ENCODE measurements at places on chromosomes 12 and 14.
A peak's percentile ranks its signal among the peaks of the same experiment; 100 is the strongest.

GRCh38 chr12:92506460-92506859 lies 196.3 kb upstream of the PLEKHG7 start:
- DNase-seq, result no peak

DNA sequence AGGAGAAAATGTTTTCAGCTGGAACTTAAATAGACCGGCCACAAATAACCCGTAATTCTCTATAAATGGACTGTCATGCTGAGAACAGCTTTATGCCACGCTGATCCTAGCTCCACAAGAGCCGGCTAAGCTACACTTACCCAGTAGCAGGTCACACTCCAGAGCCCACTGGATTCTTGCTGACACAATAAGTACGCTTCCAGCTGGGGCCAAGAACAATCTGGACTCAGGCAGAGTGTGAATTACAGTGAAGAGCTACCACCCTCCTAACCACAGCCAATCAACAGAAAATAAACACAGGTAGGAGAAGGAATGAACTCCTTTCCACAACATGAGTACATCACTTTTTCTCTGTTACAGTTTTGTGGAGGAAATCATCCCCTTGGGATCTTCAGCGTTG lies 531.3 kb downstream of the GALC start:
- DNase-seq, result peak; percentile 72

- peak; percentile 77 for DNase-seq
Measured at GRCh38 chr14:72948481-72949138, 22.3 kb downstream of the DCAF4 start.

- peak; percentile 36 for DNase-seq
Measured at GRCh38 chr12:111248236-111249017, 120.5 kb downstream of the PHETA1 start.

- DNase-seq, result no peak
Measured at GRCh38 chr14:81567302-81567701, 33.6 kb upstream of the SEL1L start.

DNA sequence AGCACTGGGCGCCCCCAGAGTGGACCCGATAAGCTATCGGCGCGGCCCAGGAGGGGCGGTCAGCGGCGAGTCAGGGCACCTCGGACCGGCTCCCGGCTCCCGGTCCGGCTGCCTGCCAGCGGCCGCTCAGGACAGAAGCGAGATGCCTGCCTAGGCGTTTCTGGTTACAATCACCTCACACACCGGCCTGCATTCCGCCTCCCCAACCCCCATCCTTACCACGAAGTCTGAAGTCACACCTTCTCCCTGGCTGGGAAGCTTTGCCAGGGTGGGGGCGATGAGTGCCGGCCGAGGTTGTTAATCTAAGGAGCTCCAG lies 42.6 kb upstream of the TBX5 start:
- DNase-seq, result no peak

DNA sequence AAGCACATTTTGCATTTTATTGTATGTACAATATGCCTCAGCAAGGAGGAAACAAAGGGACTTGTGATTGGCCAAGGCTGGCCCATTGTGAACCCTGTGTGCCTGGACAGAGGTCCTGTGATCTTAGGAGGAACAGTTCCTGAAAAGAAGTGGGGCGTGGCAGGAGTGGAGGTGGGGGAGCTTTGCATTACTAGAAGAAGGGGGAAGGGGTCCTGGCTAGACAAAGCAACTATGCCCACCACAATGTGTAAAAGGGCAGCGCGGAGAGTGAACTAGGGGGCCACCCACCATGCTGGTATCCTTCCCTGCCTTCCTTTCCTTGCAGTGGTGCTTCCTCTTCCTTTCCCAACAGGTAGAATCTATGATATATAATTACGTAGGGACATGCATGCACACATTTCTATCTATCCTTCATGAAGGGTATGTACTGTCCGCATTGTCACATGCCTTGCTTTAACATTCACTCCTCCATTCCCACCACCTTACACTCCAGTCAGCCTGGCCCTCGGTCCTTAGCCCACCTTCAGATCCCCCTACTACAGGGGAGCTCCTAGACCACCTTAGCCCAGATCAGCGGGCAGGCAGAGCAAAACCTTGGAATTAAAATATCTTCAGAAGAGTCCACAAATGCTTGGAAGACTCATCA lies 12.5 kb downstream of the KRT8 start:
- no peak for DNase-seq

- DNase-seq, result no peak
Measured at GRCh38 chr14:51454351-51454750, 197.4 kb upstream of the FRMD6 start.

- DNase-seq, result no peak
Measured at GRCh38 chr12:89041078-89041477, 311.2 kb downstream of the DUSP6 start.

DNA sequence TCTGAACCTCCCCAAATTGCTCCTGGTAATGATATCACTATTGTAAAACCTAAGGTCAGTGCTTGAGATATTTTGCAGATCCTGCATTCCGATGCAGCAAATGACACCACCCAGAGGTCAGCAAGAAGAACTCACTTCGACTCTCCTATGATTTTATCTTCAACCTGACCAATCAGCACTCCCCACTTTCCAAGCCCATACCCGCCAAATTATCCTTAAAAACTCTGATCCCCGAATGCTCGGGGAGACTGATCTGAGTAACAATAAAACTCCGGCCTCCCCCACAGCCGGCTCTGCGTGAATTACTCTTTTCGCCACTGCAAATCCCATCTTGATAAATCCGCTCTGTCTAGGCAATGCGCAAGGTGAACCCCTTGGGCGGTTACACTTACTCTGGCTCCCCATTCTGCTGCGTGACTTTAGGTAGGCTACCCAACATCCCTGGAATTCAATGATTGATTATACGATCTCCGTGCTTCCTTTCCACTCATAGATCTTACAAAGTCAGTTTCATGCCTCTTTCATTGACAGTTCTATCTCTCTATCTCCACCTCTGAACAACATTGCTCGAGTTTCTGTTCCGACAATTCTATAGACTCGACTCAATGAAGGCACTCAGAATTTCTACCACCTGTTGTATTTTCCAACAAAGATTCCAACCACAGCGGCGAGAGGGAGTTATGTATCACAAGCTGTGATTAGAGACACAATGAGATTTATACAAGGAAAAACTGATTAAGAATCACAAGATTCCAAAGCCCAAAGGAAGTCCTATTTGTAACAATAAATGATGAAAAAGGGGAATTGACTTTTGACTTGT lies 939 bp downstream of the NPC2 start:
- no peak for DNase-seq

DNA sequence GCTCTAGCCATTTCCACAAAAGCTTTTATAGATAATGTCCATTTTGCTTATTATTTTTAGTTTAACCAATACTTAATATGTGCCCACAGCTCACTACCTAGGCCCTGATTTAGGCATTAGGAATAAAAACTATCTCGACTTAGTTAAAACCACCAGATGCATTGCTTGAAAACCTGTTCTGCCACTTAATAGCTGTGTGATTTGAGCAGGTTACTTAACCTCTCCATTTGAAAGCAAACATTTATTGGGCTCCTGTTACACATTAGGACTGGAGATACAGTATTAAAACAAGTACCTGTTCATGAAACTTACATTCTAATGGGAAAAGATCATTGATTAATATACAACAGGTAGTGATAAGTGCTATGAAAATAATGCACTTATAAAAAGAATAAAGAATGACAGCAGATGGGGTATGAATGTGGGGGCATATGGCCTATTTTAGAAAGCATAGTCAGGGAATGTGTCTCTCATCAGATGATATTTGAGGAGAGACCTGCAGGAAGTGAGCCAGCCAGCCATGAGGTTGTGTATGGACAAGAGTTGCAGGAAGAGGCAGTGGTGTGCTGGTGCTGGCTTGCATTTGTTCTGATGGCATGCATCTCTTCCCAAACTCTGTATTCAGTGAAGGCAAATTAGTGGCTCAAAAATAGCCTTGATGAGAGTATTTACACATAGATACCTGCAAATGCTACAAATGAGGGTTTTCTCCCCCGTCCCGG lies 34.3 kb downstream of the NOPCHAP1 start:
- DNase-seq, result peak; percentile 68

- no peak for DNase-seq
Measured at GRCh38 chr14:81802341-81802740, 268.7 kb upstream of the SEL1L start.

DNA sequence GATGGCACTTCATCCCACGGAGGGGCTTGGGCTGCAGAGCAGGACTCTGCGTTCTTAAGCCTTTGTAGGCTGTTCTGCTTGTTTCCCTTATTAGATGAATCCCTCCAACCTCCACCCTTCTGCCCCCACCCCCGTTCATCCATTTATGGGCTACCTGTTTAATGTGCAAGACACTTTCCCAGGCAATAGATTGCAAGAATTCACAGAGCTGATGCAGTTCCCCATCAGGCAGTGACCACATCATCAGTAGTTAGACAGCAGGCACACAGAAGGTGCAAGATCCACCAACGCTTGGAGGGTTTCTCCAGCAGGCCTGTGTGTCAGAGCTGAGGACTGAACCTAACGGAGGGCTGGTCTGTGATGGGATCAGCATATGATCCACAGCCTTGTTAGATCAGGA lies 1.2 kb upstream of the C1R start:
- DNase-seq, result no peak

DNA sequence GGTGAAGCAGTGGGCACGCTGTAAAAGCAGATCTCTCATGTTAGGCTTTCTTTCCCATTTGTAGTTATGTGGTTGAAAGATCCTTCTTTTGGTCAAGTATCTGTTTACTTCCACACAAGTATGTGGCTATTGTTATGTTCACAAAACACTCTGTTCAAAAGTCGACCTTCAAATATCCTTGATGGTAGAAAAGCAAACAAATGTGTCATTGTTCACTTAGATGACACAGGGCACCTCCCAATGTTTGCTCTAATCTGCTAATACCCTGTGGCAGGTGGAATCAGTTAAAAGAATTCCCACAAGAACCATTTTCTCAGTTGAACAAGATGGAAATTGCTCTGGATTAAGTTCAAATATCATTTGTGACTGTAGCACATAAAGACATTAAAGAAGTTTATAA lies 43.6 kb upstream of the NAA30 start:
- peak; percentile 78 for DNase-seq

DNA sequence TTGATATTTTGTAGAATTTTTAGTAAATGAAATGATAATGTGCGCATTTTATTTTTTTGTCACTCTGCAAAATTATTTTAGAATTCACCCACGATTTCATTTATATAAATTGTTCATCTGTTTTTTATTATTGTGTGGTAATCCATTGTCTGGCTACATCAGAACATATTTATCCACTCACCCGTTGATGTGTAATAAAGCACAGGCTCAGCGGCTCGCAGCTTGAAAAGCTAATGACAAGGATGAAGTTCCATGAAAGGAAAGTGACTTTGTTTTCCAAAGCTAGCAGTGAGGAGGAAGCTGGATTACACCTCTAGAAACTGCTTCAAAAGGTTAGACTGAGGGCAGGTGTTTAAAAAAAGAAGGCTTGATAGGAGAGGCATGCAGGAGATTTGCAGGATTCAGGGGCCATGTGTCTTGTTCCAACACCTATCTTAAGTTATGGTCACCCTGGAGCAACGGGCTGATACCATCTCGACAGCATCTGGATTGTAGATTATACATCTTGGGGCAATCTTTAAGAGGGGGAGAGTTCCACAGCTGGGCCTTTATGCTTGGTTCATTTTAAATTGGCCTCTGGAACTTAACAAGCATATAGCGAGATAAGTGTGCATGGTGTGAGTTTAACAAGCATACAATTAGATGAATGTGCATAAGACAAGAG lies 194.1 kb downstream of the TMTC3 start:
- no peak for DNase-seq

- DNase-seq, result peak; percentile 61
Measured at GRCh38 chr14:63174760-63175191, 29.5 kb upstream of the RHOJ start.

GRCh38 chr12:24822121-24822899 lies 126.6 kb downstream of the BCAT1 start:
- DNase-seq, result no peak

DNA sequence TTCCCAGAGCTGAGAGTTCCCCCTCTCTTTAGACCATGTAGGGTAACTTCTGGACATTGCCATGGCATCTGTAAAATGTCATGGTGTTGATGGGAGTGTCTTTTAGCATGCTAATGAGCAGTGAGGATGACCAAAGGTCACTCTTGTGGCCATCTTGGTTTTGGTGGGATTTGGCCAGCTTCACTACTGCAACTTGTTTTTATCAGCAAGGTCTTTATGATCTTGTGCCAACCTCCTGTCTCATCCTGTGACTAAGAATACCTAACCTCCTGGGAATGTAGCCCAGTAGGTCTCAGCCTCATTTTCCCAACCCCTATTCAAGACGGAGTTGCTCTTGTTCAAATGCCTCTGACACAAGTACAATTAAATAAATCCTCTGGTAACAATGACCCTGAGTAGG lies 244.4 kb downstream of the NEDD1 start:
- no peak for DNase-seq

- DNase-seq, result no peak
Measured at GRCh38 chr14:104115131-104115600, 23.2 kb upstream of the KIF26A start.

GRCh38 chr12:130686511-130686991 lies 29.5 kb downstream of the RIMBP2 start:
- peak; percentile 84 for DNase-seq

- DNase-seq, result no peak
Measured at GRCh38 chr12:92382383-92382878, 236.8 kb upstream of the BTG1 start.

GRCh38 chr14:47590767-47591495 lies 84.5 kb downstream of the MDGA2 start:
- no peak for DNase-seq

DNA sequence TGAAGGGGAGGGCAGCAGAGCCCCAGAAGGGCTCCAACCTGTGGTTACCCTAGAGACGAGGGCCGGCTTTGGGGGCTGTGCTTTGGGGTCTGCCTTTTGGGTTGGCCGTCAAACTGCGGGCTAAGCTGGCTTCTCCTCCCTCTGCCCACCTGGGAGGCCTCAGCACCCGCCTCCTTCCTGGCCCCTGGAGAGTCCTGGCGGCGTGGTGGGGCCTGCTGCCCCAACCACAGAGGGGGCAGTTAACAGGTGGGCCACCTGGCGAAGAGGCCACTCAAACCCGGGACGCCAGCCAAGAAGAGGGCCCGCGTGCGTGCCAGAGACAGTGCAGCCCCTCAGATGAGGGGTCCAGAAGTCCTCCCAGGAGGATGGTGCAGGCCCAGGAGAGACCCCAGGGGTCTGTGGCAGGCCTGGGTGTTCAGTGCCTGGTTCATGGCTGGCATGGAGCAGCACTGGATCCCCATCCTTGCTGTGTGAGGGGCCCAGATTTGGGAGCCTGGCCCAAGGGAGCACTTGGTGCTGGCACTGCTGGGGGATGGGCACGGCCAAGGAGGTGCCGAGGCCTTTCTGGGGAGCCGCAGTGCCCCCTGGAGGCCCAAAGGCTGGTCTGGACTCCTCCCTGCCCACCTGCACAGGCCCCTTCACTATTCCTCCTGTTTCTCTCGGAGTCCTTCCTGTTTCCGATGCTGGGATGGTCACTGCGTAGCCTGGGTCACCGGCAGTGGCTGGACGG lies 48.8 kb downstream of the LRCOL1 start:
- peak; percentile 45 for DNase-seq

GRCh38 chr14:70685474-70686197 lies 43.9 kb downstream of the TTC9 start:
- peak; percentile 23 for DNase-seq

- DNase-seq, result no peak
Measured at GRCh38 chr14:72594099-72594901, 299.6 kb downstream of the DPF3 start.

GRCh38 chr12:116380108-116380507 lies 102.6 kb upstream of the MED13L start:
- DNase-seq, result no peak

GRCh38 chr12:13052421-13052820 lies 8.2 kb downstream of the FAM234B start:
- DNase-seq, result no peak

Data from NCI-H524 (cell line).